ENCODE measurements at places on chromosomes 5 and 9.
A peak's percentile ranks its signal among the peaks of the same experiment; 100 is the strongest.

DNA sequence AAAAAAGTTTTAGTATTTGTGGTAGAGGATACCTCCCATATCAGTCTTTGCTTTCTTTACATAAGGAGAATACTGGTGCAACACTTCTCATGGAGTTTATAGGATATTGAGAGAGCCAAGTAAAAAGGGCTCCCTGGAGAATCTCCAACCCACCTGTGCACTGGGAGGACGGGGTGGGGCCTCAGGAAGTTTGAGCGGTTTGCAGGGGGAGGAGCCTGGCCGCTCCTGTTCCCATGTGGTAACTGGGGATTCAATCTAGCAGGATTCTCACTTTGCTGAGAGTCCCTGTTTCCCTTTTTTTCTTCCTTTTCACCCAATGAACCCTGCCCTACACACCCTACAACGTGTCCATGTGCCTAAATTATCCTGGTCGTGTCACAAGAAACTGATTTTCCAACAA, 82.8 kb downstream of the APTX start:
- no peak for DNase-seq

DNA sequence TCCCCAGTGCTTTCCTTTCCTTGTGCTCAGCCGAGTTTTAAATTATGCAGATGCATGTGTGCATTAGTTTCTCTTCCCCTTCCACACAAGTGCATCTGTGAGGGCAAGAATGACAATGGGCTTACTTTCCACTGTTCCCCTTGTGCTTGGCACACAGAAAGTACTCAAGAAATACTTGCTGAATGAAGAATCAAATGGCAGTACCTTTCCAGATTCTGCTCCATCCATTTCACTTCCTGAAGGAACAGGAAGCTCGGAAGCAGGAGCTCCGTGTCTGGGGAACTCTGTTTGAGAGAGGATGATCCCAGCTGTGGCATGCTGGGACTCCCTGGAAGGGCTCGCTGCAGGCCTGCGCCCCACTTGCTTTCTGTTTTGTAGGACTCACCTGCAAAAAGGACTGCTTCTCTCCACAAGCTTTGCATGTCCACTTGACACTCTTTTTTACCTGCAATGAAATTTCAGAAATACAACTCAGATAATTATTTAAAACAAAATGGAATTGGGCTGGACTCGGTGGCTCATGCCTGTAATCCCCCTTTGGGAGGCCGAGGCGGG, 5.5 kb downstream of the MRNIP start:
- no peak for DNase-seq

- DNase-seq: no peak
These were observed 2.5 kb upstream of the ABO start for GRCh38 chr9:133277467-133277866.

DNA sequence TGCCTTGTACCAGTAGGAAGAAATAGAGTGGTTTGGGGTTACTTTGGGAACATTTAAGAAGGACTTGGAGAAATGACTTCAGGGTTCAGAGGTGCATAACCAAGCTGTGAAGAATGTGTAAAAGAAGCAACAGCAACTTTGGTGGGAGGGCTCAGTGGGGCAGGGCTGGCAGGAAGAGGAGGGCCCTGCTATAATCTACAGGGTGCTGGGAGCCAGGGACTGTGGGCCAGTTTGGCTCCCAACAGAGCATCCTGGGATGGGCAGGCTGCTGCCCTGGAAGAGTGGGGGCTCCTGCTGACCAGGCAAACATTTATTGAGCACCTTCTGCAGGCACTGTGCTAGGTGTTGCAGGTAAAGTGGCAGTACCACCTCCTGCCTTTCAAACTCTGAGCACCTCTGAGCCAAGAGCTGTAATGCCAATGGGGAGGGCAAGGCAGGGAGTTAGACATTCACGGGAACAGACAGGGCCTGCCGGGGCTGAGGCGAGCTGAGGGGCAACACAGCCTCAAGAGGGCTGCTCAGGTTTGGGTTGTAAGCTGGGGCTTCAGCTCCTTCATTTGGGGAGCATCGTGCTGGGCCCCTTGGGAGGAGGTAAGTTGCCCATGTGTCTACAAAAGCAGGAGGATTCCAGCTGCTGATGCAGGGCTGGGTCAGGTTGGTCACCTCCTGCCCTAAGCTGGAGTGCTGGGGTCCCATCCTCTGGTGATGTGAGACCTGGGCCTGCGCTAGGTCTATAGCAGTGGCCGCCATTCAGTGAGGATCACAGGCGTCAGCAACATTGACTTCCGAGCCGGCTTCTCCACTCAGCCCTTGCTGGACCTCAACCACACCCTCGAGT, 30.6 kb downstream of the HMCN2 start:
- no peak for DNase-seq

- DNase-seq: no peak
These were observed 205.4 kb downstream of the CDH18 start for GRCh38 chr5:19782566-19782965.

GRCh38 chr9:117234103-117234502, 180.8 kb downstream of the ASTN2 start:
- peak; percentile 98 for DNase-seq

- peak; percentile 17 for DNase-seq
These were observed 12.0 kb upstream of the PSMD5 start for GRCh38 chr9:120854596-120855327.

- no peak for DNase-seq
These were observed 55.6 kb downstream of the CCDC192 start for GRCh38 chr5:127758766-127759283.

DNA sequence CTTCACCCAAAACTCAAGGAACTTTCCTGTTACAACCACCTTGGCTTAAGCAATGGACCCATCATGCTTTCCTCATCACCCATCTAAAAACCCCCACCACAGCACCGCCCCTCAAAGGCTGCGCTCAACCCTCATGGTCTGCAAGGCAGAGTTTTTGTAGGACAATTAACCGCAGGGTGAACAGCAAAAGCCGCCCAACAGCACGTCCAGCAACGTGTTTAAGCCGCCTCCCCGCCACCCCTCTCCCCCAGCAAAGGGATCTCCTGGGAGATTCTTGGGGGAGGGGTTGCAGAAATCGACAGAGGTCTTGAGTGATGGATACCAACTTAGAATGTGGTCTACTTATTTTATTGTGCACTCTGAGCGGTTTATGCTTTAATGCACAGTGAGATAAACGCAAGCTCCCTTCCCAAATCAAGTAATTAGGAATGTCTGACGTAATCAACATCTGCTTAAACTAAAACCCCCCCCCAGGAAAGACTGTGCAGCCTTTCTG, 1.9 kb downstream of the ROR2 start:
- no peak for DNase-seq

GRCh38 chr9:6910032-6910431, 152.3 kb downstream of the KDM4C start:
- no peak for DNase-seq

DNA sequence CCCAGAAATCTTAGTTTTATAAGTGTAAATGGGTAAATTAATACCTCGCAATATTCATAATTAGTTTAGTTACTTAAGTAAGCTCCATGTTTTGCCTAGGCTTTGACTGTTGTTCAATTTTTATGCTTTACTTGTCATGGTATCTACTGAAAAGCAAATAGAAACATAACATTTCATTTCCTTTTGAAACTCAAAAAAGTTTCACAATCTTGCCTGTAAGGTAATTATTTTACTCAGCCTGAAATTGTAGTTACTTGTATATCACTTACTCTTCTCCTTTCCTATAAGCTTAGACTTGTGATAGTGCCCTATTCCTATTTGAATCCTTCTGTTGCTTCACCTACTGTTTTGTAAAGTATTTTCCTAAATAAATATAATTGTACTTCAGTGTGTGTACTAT, 914.4 kb upstream of the COX7C start:
- DNase-seq: no peak

DNA sequence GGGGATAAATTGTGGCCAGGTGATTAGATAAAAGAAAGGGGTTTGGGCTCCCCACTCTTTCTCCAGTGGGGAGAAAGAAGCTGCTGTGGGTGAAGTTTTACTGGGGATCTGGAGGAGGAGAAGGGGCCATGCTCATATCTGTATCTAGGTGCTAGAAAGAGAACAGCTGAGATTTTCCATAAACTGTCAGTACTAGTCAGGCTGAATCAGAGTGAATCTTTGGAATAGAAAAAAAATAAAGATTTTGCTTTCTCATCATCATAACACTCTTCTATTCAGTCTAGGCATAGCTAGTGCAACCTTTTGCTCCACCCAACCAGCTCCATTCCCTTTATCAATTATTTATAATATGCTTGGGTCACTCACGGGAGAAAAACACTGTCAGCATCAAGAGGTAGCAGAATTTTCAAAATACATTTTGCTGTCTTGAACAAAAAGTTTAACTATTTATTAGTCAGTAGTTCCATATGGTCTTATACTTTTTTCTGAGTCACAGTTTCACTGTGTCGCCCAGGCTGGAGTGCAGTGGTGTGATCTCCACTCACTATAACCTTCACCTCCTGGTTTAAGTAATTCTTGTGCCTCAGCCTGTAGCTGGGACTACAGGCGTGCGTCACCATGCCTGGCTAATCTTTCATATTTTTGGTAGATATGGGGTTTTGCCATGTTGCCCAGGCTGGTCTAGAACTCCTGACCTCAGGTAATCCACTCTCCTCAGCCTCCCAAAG, 21.3 kb upstream of the ERMP1 start:
- DNase-seq: no peak

DNA sequence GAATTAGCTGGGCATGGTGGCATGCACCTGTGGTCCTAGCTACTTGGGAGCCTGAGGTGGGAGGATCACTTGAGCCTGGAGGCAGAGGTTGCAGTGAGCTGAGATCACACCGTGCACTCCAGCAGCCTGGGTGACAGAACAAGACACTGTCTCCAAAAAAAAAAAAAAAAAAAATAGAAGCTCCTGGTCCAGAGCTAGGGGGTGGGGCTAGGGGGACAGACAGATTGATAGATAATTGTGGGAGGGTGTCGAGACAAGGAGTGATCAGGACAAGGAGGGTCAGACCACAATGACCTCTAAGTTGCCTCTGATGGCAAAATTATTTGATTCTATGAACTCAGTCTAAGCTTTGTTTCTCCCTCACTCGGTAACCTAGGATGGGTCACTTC, 6.6 kb upstream of the PHF19 start:
- DNase-seq: no peak

DNA sequence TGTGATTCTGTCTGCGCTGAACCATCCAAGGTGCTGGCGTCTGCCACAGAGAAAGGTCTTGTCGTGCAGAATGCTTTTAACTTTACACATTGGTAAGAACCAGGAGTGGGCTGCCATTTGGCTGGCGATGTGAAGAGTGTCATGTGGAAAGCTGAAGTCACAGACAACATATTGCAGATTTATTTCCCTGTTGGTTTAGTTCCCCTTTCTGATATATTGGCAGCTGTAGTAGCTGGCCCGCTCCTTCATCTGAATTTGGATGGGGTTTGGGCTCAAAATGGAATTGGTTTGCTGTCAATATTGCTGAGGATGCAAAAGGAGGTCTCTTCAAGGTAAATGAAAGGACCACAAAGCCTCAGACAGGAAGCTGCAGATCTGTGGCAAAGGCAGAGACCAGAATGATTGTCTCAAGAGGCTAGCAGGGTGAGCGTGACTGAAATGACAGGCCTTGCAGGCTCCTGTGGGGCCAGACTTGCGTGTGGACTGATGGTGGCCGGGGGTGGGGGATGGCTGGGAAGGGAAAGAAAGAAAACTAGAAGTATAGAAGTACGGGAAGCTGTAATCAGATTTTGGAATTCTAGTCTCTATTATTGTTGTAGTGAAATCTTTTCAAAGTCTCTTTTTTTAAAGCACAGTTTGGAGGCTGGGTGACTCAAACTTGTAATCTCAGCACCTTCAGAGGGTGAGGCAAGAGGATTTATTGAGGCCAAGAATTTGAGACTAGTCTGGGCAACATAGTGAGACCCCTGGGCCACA, 25.1 kb upstream of the CD180 start:
- DNase-seq: no peak
